ENCODE measurements at places on chromosomes 3 and 15.

GRCh38 chr3:147305533-147306250 lies 100.7 kb downstream of the ZIC4 start:
- DNase-seq = no peak

DNA sequence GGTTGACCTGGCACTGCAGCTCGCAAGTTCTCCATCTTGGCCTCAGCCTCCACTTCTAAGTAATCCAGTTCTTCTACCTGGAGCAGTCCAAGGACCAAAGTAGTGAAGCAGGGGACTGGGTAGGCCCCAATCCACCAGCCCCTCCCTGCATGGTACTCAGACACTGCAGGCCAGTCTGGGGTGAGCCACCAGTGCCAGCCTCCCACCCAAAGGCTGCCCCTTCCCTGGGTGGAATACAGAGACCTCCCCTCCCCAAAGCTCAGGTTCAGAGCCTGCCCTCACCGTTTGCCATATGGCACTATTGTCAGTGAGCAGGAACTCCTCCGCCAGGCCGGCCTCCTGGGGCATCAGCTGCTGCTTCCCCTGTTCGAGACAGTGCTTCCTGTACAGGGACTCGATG lies 10.8 kb downstream of the POLG start:
- DNase-seq = no peak

DNA sequence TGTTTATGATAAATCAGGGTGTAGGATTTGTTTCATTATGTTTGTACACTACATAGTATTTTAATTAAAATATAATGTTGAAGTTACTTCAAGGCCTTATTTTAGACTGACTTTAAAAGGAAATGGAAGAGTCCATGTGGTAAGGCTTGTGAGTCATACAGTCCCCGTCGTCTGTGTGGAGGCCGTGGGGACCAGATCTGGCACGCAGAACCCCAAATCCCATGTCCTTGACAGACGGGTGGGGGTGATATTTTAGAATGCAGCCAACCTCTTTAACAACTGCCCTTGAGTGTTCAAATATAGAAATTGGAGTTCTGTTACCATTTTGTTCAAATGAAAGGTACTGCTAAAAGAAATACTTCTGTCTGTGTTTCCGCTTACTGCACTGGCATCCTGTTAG lies 35.8 kb downstream of the ABHD17C start:
- no peak for DNase-seq

DNA sequence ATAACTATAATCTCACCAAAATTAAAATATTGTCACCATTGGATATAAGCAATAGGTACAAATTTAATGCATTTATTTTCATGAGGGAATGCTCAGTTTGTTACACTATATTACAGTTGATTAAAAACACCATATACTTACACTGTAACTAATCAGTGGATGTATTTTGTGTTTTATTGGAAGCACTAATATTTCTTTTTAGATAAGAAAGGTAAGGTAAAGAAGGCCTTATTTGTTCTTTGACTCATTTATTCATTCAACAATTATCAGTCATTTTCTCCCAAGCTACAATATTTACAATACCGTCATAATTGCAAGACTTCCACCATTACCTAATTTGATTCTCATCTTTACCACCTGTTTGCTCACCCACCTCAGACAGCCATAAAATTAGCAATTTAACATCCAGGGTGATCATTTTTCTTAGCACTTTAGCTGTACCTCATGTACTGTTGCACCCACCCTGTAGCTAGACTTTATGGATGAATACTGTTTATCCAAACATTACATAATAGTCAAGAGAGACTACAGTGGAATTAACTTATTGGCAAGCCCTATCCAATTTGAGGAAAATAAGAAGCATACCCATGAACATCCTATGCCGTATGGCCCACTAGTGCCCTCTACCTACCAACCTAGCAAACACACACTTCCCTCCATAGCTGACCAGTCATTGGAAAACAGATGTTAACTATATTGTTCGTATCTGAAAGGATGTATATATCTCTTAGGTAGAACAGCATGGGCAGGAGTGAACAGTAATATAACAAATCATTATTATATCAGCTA lies 229.6 kb downstream of the BBX start:
- DNase-seq = no peak

DNA sequence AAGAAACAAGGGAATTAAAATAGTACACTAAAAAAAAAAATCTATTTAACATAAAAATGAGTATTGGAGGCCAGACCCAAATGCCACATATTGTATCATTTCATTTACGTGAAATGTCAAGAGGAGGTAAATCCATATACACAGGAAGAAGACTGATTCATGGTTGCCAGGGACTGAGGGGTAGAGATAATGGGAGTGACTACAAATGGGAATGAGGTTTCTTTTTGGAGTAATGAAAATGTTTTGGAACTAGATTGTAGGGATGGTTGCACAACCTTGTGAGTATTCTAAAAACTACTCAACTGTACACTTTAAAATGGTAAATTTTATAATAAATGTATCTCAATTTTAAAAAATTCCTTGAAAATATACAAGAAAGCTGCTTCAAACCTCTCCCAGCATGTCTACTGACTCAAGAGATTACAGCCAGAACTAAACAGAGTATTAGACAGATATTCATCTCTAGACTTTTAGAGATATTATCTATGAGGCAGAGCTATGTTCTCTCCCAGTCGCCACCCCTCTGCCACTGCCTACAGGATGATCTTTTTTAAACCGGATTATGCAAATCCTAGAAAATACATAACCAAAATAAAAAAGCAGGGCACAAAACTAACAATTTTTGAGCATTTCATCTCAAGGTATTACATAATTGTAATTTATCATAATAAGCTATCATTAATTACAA lies 6.2 kb downstream of the HLTF start:
- DNase-seq = no peak

GRCh38 chr15:64263567-64263966 lies 92.4 kb downstream of the CSNK1G1 start:
- DNase-seq = no peak

Measured in GM13977 (cell line).